ENCODE measurements at places on chromosomes 4 and X. TPM values are rescaled to one million over a fixed set of nuclear protein-coding genes. Genes with fewer than 3 reads are reported as not detected.

The FAM241A gene
- 4.7 TPM for polyA plus RNA-seq

The SRPX2 gene
- not detected for polyA plus RNA-seq

The TCEAL6 gene
- polyA plus RNA-seq, result not detected

The NAA10 gene
- polyA plus RNA-seq, result 96.3 TPM

The NELFA gene
- polyA plus RNA-seq, result 12.1 TPM

The USP53 gene
- polyA plus RNA-seq, result 15.0 TPM

The ADAM29 gene
- polyA plus RNA-seq, result not detected

The SUPT20HL2 gene
- not detected for polyA plus RNA-seq

Measured in CD4-positive, alpha-beta memory T cell (primary cell).